ENCODE measurements at places on chromosomes 1 and 21. TPM values are rescaled to one million over a fixed set of nuclear protein-coding genes. Genes with fewer than 3 reads are reported as not detected.

Gene HTR6
- not detected for total RNA-seq

Gene SLC44A5
- 1.1 TPM for total RNA-seq

Gene MYBPH
- total RNA-seq = not detected

Gene RORC
- 25.8 TPM for total RNA-seq

Gene PDPN
- not detected for total RNA-seq

Gene LRRC38
- not detected for total RNA-seq

Gene TSPAN1
- total RNA-seq = not detected

Gene AXDND1
- 0.58 TPM for total RNA-seq

Gene ZNF648
- total RNA-seq = not detected

Gene PTPRC
- 724 TPM for total RNA-seq

Gene ANGPTL1
- not detected for total RNA-seq

Gene NBPF6
- not detected for total RNA-seq

Gene AGT
- total RNA-seq = not detected

DNA sequence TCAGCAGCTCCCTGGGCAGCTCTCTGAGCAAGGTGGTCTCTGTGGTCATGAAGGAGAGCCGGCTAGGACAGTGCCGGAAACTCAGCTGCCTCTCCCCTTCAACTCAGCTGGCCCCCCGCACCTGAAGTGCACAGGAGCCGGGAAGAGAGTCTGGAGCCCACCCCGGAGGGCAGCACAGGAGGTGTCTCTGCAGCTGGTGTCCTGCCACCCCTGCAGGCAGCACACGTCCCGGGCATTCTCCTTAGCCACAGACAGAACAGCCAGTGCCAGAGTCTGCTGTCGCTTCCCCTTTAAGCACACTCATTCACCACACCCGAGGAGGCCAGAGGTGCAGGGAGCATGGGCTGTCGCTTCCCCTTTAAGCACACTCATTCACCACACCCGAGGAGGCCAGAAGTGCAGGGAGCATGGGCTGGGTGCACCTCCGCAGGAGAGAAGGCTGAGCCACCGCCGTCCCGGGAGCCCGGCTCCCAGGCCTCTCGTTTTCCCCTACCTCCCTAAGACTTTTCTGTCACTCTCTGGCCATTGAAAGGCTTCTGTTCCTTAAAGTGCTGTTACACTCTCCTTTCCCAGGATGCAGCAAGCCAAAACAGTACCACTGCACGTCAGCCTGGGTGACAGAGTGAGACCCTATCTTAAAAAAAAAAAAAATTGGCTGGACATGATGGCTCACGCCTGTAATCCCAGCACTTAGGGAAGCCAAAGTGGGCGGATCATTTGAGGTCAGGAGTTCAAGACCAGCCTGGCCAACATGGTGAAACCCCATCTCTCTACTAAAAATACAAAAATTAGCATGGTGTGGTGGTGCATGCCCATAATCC lies 16.9 kb upstream of the SAMD11 start:
- H3K27me3 ChIP-seq = peaks cover 48% of the 10 kb centered on the region
- DNase-seq = peak; percentile 16
- no peaks in the 10 kb centered on the region for H3K36me3 ChIP-seq
- peaks cover 10% of the 10 kb centered on the region for H3K4me1 ChIP-seq
- no peak overlapping the region for H3K4me3 ChIP-seq

- peaks cover 89% of the 10 kb centered on the region for H3K4me1 ChIP-seq
- DNase-seq = no peak
- H3K36me3 ChIP-seq = peaks cover 71% of the 10 kb centered on the region
- H3K4me3 ChIP-seq = peak overlapping the region; percentile 56
- H3K27ac ChIP-seq = peak overlapping the region; percentile 93
Observed at GRCh38 chr21:17789069-17789468, 30.1 kb downstream of the C21orf91 start.

- H3K4me3 ChIP-seq = no peak overlapping the region
- peak overlapping the region; percentile 68 for H3K27ac ChIP-seq
- peak; percentile 66 for DNase-seq
- H3K27me3 ChIP-seq = no peaks in the 10 kb centered on the region
- peaks cover 66% of the 10 kb centered on the region for H3K36me3 ChIP-seq
Observed at GRCh38 chr1:27332536-27333281, 9.1 kb upstream of the SYTL1 start.

DNA sequence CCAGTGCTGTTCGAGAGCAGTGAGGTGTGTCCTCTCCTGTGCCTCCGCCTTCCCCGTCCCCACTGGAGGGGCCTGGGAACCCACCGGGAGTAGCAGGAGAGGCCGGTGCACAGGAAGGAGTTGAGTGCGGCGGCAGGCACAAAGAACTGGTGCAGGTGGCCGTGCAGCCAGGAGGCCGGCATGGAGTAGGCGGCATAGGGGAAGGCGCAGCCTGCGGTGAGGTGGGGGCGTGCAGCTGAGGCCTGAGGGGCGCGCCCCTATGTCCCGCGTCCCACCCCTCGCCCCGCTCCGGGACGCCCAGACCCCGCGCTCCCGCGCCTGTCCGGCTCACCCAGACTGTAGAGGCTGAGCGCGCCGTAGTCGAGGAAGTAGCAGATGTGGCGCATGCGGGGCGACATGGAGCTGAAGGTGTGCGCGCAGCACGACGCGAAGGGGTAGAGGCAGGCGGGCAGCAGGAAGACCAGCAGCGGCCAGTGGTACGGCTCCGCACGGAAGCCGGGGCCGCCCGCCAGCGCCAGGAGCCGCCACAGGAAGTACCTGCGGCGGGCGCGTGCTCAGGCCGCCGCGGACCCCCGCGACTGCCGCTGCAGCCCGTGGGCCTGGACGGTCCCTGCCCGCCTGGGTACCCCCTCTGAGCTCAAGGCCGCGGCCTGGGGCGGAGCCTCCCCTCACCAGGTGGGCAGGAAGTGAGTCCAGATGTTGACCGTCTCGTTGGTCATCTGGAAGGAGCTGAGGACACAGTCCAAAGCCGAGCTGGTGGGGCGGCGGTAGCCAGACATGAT lies 2.2 kb downstream of the PAQR6 start:
- H3K27me3 ChIP-seq = no peaks in the 10 kb centered on the region
- peaks cover 7% of the 10 kb centered on the region for H3K36me3 ChIP-seq
- peak overlapping the region; percentile 40 for H3K27ac ChIP-seq
- peak overlapping the region; percentile 73 for H3K4me3 ChIP-seq
- peaks cover 27% of the 10 kb centered on the region for H3K4me1 ChIP-seq

- peaks cover 2% of the 10 kb centered on the region for H3K4me1 ChIP-seq
- peaks cover 48% of the 10 kb centered on the region for H3K27me3 ChIP-seq
- H3K27ac ChIP-seq = no peak overlapping the region
- DNase-seq = no peak
- H3K36me3 ChIP-seq = no peaks in the 10 kb centered on the region
Observed at GRCh38 chr1:119816407-119816806, 5.1 kb upstream of the REG4 start.

- H3K4me1 ChIP-seq = peaks cover 49% of the 10 kb centered on the region
- peaks cover 36% of the 10 kb centered on the region for H3K27me3 ChIP-seq
- H3K27ac ChIP-seq = no peak overlapping the region
- H3K4me3 ChIP-seq = no peak overlapping the region
Observed at GRCh38 chr1:46530791-46531409, 20.5 kb downstream of the KNCN start.

DNA sequence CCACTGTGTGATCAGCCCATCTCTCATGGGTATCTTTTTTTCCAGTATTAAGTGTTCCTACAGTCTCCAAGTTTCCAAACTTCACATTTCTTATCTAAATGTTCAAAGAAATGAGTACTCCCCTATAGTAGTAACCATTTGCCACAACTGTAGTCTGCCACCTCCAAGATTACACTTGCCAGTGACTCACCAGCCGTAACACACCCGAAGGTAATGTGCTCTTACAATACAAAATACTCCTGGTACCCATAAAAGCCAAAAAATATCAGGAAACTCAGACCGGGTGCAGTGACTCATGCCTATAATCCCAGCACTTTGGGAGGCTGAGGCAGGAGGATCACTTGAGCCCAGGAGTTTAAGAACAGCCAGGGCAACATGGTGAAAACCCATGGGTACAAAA lies 20.5 kb upstream of the ZNF496 start:
- DNase-seq = no peak
- no peak overlapping the region for H3K27ac ChIP-seq
- H3K36me3 ChIP-seq = no peaks in the 10 kb centered on the region
- no peak overlapping the region for H3K4me3 ChIP-seq

GRCh38 chr1:167185974-167186657 lies 34.6 kb upstream of the POU2F1 start:
- peaks cover 4% of the 10 kb centered on the region for H3K27me3 ChIP-seq
- no peak overlapping the region for H3K4me3 ChIP-seq
- DNase-seq = no peak

DNA sequence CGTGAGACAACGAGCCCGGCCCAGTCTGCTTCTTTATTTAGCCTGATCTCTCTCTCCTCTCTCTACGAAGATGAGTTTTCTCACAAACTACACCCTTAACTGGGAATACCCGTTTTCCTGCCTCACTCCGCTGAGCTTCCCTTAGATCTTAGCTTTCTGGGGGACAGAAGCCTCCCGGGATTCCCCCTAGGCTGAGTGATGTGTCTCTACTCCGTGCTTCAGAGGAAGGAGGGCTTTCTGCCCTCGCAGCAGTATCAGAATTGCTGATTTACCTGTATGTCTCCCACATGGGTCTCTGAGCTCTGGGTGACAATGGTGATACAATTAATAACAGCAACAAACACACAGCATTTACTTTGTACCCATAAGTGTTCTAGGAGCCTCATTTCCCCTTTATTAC lies 1.0 kb downstream of the ZBTB17 start:
- H3K27me3 ChIP-seq = no peaks in the 10 kb centered on the region
- no peak for DNase-seq
- H3K4me3 ChIP-seq = peak overlapping the region; percentile 88
- H3K4me1 ChIP-seq = peaks cover 39% of the 10 kb centered on the region

GRCh38 chr1:29062157-29062942 lies 61.4 kb downstream of the TMEM200B start:
- no peak for DNase-seq
- no peaks in the 10 kb centered on the region for H3K27me3 ChIP-seq
- H3K4me3 ChIP-seq = no peak overlapping the region
- peaks cover 9% of the 10 kb centered on the region for H3K4me1 ChIP-seq
- H3K27ac ChIP-seq = no peak overlapping the region

DNA sequence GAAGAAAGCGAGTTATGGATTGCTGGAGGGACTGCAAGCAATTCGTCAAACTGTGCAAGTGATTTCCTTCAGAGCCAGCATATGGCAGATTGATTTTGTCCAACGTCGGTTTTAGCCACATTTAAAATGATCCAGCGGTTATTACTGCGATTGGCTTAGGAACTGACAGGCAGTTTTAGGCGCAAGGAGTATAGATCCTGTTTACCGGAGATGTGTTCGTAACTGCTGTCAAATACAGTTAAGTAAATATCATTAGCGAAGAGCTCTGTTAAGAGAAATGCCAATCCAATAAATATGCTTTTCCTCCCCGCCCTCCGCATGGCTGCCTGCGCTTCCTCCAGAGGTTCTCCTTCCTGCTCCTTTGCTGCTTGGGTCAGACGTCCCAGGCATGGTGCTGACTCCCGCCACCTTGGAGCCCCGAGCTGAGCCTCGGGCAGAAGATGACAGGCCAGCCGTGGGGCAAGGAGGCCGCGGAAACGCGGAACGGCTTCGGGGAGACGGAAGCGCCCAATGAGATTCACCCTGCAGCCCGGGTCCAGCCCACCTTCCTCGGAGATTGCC lies 9.4 kb upstream of the BARHL2 start:
- H3K4me3 ChIP-seq = peak overlapping the region; percentile 15
- peaks cover 45% of the 10 kb centered on the region for H3K4me1 ChIP-seq
- peaks cover 32% of the 10 kb centered on the region for H3K36me3 ChIP-seq
- DNase-seq = no peak
- H3K27me3 ChIP-seq = peaks cover 94% of the 10 kb centered on the region

- H3K27ac ChIP-seq = no peak overlapping the region
- H3K4me1 ChIP-seq = peaks cover 24% of the 10 kb centered on the region
- no peak for DNase-seq
- peaks cover 7% of the 10 kb centered on the region for H3K27me3 ChIP-seq
Observed at GRCh38 chr1:12610941-12611340, 7.1 kb downstream of the DHRS3 start.

DNA sequence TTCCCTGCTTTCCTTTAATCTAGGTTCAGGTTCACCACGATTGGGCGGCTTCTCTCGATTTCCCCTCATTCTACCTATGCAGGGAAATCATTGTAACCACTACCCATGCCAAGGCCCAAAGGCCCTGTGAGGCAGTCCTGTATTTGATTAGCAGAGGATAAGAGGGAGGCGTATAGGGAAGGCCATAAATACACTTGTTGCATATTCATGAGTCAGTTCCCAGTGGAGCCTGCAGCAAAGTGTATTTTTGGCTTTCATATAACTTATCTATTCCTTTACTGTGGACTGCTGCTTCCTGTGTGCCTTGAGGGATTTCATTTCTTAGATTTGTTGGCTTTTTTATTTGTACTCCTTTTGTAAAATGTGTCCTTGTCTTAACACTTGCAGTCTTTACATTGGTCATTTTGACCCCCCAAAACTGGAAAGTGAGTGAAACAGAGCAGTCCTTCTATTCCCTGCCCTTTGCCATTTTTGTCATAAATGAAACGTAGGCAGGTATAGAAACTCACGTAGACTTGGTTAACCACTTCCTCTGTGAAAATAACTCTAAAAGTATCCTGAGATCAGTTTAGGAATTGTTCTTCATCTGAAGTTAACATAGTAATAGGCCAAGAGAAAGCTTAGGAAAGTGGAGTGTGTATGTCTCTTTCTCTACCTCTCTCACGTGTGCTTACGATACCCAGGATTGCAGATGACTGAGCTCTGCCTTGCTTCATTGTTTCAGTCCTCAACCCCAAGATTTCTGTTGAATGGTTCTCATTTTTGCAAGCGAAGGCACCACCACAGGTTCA lies 19.6 kb upstream of the KCNQ4 start:
- H3K36me3 ChIP-seq = peaks cover 82% of the 10 kb centered on the region
- H3K27me3 ChIP-seq = no peaks in the 10 kb centered on the region
- H3K27ac ChIP-seq = peak overlapping the region; percentile 85
- peaks cover 32% of the 10 kb centered on the region for H3K4me1 ChIP-seq

- no peak overlapping the region for H3K27ac ChIP-seq
- no peaks in the 10 kb centered on the region for H3K36me3 ChIP-seq
- H3K4me1 ChIP-seq = no peaks in the 10 kb centered on the region
- no peak overlapping the region for H3K4me3 ChIP-seq
- no peak for DNase-seq
Observed at GRCh38 chr1:226606311-226607267, 58.0 kb downstream of the STUM start.

DNA sequence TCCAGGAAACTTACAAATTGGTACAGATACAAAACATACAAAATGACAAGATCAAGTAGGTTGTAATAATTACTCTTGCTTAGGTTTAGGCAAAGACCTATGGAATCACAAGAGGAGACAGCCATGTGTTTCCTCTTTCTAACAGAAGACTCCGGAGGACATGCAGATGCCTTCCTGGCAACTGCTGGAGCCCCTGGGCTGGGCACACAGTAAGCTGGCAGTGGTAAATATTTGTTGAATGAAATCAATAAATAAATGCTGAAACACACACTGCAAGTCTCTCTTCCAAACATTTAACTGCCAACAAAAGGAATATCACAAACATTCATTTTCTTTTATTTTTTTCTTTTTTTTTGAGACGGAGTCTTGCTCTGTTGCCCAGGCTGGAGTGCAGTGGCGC lies 149.4 kb downstream of the SLC45A1 start:
- H3K4me1 ChIP-seq = peaks cover 3% of the 10 kb centered on the region
- no peaks in the 10 kb centered on the region for H3K27me3 ChIP-seq
- DNase-seq = no peak
- H3K36me3 ChIP-seq = peaks cover 8% of the 10 kb centered on the region
- H3K4me3 ChIP-seq = no peak overlapping the region

All from activated CD4-positive, alpha-beta memory T cell treated with anti-CD3 and anti-CD28 coated beads, Interleukin-2, amount 10 ng/mL, durations not matched to agents 7 days and 5 days (primary cell).